ENCODE measurements at places on chromosomes 1 and 21. TPM values are rescaled to one million over a fixed set of nuclear protein-coding genes. Genes with fewer than 3 reads are reported as not detected.

The MROH7 gene
- under 0.01 TPM for total RNA-seq

The S100A3 gene
- 1.4 TPM for total RNA-seq

The KRTAP20-1 gene
- not detected for total RNA-seq

The SPRR1B gene
- not detected for total RNA-seq

The PTAFR gene
- total RNA-seq = 0.05 TPM

The IL10 gene
- total RNA-seq = not detected

The CHIA gene
- total RNA-seq = not detected

The C4BPA gene
- total RNA-seq = not detected

The OR2L3 gene
- total RNA-seq = not detected

The LRRC38 gene
- not detected for total RNA-seq

The PPM1J gene
- 1.6 TPM for total RNA-seq

The MROH9 gene
- total RNA-seq = not detected

The CSF3R gene
- total RNA-seq = not detected

The ECE1 gene
- total RNA-seq = 284 TPM

The ADCY10 gene
- 0.05 TPM for total RNA-seq

The PLA2G2D gene
- not detected for total RNA-seq

The LRRIQ3 gene
- total RNA-seq = 0.14 TPM

The ANXA9 gene
- total RNA-seq = 0.05 TPM

The LMX1A gene
- total RNA-seq = not detected

The INSRR gene
- not detected for total RNA-seq

The OR11L1 gene
- not detected for total RNA-seq

The OR10J1 gene
- total RNA-seq = not detected

The CCDC17 gene
- 0.78 TPM for total RNA-seq

The POLR3GL gene
- total RNA-seq = 13.0 TPM

The RBP7 gene
- not detected for total RNA-seq

The BMP8A gene
- 0.32 TPM for total RNA-seq

The C1QB gene
- total RNA-seq = not detected

The CLDN17 gene
- total RNA-seq = not detected

The C1orf116 gene
- total RNA-seq = not detected

The SH2D5 gene
- total RNA-seq = 8.5 TPM

The MAN1C1 gene
- total RNA-seq = 0.65 TPM

The TACSTD2 gene
- 0.18 TPM for total RNA-seq

The MYOG gene
- not detected for total RNA-seq

The DAB1 gene
- total RNA-seq = under 0.01 TPM

The F3 gene
- 94.4 TPM for total RNA-seq

The HIVEP3 gene
- 6.6 TPM for total RNA-seq

The RIMKLA gene
- total RNA-seq = under 0.01 TPM

The TIE1 gene
- 9.2 TPM for total RNA-seq

The GRIK1 gene
- not detected for total RNA-seq

The IGSF9 gene
- total RNA-seq = not detected

The DMBX1 gene
- total RNA-seq = not detected

The PSMB4 gene
- total RNA-seq = 217 TPM

The ADAMTS5 gene
- total RNA-seq = 4.5 TPM

The TARDBP gene
- 130 TPM for total RNA-seq

The TBX15 gene
- not detected for total RNA-seq

The RFX5 gene
- 53.5 TPM for total RNA-seq

The SNRNP40 gene
- 67.1 TPM for total RNA-seq

The S100A10 gene
- 94.7 TPM for total RNA-seq

The OR2T2 gene
- total RNA-seq = not detected

The CACNA1E gene
- not detected for total RNA-seq

The NUDT17 gene
- total RNA-seq = 2.7 TPM

The LCE3D gene
- not detected for total RNA-seq

All from smooth muscle cell of the umbilical artery (primary cell).